ENCODE measurements at places on chromosomes 11 and 22.

DNA sequence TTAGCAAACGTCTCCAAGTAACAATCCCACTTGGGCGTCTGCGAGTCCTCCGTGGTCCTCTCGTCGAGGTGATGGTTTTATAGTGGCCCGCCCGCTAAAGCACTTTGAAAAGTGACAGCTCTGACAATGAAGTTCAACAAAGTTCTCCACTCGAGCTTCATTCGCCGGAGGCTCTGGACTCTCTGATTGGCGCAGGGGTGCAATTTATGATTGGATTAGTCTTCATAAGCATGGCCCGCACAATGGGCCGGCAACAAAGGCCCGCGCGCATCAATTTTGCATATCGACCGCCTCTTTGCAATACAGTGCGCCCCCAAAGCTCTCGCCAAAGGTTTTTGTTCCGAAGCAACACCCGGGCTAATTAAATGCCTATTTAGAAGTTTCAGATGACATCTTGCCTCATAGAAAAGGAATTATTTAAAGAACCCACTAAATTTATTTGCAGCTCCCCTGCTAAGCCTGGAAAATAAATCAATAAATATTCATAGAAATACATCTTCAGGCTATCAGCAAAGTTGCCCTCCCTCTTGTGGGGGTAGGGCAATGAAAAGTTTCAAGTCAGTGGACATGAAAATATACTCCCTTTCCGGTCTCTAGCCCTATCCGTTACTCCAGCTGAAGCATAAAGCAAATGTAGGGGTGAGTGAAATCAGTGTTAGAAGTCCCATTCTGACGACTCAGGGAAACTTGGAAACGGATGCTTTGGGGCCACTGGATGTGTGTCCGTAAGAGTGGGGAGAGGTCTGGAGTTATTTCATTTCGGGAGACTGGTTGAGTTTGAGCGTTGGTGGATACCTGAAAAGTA, at the start of gene DBX1:
Gene DBX1, minus strand, starts transcription at position 51 of the 805 bp plus-strand sequence. CDS start 151 bp downstream, outside the sequence.
- no peak for DNase-seq

DNA sequence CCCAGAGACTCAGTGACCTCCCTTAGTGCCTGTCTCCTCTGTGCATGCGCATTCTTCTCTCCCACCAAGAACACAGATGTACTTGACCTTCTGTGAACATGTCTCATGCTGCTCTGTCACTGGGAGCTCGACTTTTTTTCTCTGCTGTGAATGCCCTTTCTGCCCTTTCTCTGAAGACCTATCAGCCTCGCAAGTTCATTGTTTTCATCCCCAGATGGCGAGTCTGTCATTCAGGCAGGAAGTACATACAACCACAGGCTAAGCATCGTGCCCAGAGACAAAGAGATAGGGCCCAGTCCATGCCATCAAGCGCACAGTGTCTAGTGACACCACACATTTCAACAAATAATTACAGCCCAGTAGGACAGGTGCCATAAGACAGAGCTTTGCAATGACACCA, 50.4 kb upstream of the RAB1B start:
- no peak for DNase-seq

DNA sequence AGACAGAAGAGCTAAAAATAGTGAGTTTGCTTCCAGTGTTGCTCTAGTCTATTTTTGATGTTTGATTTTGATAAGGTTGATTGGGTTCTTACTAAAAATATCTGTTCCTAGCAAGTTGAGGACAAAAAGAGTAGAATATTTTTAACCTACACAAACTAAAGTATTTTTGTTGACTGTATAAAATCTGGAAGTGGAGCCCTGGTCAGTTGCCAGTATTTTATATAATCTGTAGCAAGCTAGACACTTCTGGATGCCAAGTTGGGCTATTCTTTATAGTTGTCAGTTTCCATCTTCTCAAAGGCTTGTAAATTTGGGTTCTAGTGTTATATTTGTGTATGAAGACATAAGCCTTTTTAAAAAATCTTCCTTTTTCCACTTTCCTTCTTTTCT, 56.7 kb downstream of the HSD17B12 start:
- no peak for DNase-seq

DNA sequence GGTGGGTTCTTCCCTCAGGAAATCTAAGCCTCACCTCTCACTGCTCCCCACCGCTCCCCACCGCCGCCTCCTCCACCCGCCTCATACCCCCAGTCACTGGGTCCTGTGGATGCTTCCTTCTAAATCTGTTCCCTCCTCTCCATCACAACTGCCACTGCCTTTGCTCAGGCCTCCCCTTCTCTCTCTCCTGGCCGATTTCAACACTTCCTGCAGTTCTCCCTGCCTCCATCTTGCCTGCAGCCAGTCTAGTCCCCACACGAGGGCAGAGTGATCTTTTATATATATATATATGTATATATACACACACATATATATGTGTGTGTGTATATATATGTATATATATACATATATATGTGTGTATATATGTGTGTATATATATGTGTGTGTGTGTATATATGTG, 27.8 kb downstream of the CREB3L1 start:
- no peak for DNase-seq

- DNase-seq = peak; percentile 25
Measured at GRCh38 chr11:77109236-77110019, 6.8 kb downstream of the OMP start.

- DNase-seq = no peak
Measured at GRCh38 chr22:23591846-23592245, 11.8 kb upstream of the IGLL1 start.

DNA sequence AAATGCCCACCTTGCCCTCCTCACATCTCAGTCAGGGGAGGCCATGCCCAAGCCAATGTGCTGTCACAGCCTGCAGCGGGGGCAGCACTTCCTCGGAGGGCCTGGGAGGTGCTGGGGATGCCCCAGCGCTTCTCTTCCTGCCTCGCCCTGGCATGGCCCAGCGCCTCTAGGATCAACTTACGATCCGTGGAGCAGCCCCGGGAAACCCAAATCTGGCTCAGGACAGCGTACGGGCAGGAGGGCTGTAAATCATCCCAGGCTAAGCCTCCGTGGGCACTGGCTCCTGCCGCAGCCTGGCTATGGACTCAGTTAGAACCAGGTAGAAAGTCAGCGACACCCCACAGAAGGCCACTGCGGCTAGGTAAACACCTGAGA, 60.9 kb upstream of the EMID1 start:
- no peak for DNase-seq

DNA sequence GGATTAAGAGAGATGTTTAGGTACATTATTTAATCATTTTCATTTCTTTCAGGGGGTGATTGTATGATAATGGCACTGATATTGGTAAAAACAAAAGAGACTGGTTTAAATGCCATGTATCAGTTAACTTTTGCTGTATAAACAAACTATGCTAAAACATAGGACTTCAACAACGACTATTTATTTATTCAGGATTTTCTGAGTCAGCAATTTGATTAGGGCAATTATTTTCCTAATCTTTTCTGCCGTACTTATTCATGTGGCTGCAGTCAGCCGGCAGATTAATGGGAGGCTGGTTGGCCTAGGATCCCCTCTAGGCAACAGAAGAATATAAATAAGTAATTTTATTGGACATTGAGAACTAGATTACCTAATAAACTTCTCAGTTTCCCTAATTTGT, 661.7 kb upstream of the RAG2 start:
- DNase-seq = no peak
